HT1080 (cell line): ENCODE measurements at places on chromosomes 2 and 18. TPM values are rescaled to one million over a fixed set of nuclear protein-coding genes. Genes with fewer than 3 reads are reported as not detected.

DNA sequence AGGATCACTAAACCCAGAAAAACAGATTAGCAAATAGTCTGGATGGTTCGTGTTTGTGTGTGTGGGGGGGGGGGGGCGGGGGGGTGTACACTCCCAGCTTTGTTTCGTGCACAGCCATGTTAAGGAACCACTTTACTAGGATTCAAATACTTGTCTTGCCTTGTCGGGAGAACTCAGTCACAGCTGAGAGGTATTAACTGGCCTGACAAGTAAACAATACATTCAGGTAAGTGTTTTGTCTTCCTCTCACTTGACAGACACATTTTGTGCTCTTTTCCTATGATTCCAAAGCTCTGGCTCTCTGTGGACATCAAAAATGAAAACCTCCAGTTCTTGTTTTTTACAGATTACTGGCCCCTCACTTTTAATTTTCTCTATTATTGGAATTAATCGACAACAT lies 173.5 kb downstream of the LRP1B start:
- DNase-seq: no peak

The UGT1A7 gene
- total RNA-seq: not detected in 2 replicates

DNA sequence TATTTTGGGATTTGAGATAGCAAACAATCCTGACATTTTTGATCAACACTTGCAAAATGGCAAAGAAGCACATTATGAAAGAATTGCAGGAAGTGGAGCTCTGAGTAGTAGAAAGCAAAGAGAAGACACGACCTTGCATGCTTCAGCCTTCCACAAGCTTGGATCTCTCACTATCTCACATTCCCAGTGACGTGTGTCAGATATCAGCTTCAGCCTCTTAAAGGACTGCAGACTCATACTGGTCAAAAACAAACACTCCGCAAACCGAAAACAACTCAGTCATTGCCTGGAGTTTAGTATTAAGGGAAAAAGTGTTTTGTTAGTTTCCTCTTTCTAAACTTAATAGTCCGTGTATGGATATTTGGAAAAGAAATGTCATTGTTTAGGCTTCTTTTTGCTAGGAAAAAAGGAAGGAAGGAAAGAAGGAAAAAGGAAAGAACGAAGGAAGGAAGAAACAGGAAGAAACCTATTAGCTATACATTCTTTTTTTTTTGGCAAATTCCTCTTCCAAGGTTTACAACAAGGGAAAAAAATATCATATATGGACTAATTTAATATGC lies 32.6 kb upstream of the SLC40A1 start:
- DNase-seq: peak; percentile 61

GRCh38 chr2:112718863-112719370 lies 1.9 kb upstream of the NT5DC4 start:
- no peak for DNase-seq

DNA sequence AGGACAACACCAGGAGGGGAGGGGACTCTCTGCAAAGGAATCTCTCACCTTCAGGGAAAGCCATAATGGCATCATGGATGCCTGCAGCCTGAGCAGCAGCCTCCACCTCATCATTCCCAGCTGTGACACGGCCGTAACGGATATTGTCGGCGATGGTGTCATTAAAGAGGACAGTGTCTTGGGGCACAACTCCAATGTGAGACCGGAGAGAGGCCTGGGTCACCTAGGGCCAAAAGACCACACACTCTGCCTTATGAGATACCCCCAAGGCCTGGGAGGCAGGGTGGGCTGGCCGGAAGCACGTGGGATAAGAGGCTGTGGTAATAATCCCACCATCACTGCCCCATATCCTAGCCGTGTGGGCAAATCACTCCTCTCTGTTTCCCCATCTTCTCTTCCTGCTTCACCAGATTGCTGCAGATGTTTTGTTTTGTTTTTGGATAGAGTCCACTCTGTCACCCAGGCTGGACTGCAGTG lies 4.3 kb downstream of the ZFAND2B start:
- no peak for DNase-seq

GRCh38 chr2:126761256-126761980 lies 105.5 kb downstream of the GYPC start:
- no peak for DNase-seq

The LIMS4 gene
- total RNA-seq: 0.18 and 0.63 TPM in 2 replicates

GRCh38 chr2:183088061-183088460 lies 9.5 kb downstream of the DUSP19 start:
- no peak for DNase-seq

GRCh38 chr2:199378948-199379650 lies 78.6 kb downstream of the SATB2 start:
- DNase-seq: peak; percentile 44

- DNase-seq: no peak
Observed at GRCh38 chr2:32715981-32716380, 88.1 kb downstream of the TTC27 start.

- DNase-seq: no peak
Observed at GRCh38 chr18:67468038-67468437, 48.5 kb downstream of the DSEL start.

GRCh38 chr2:235616885-235617284 lies 123.0 kb downstream of the AGAP1 start:
- DNase-seq: no peak

DNA sequence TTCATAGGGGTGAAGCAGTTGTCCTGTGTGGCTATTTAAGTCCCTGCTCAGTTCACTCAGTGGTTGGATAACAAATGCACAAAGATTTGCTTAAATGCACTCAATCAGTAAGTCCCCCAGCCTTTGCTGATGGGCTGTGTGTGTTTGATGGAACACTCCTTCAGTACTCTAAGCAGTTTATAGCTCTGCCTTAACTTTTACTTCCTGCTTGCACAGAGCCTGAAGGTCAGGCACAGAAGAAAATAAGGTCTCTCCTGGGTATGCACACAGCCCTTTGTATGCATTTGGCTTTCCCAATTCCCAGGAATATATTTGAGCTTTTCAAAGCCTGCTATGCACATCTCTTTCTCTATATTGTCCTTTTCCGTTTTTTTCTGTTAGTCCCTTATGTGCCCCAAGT lies 208.7 kb upstream of the STK17B start:
- DNase-seq: no peak

GRCh38 chr2:96926791-96927190 lies 56.9 kb upstream of the SEMA4C start:
- no peak for DNase-seq

The CCBE1 gene
- total RNA-seq: 22.0 and 31.1 TPM in 2 replicates

The FAM124B gene
- total RNA-seq: not detected in 2 replicates

DNA sequence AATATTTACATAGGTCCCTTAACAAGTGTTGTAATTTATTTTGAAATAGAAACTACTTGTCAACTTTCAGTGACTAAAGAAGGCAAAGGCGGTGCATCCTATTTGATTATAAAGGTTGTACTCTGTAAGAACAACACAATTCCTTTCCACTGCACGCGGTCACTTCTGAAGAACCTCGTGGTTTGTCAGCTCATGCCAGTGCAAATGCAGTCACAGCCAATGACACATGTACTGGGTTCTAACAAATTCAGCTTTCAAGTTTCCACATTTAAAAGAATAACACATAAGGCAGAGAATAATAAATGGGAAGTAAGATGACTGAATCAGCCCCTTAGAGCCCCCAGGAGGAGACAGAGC lies 39.7 kb downstream of the CYB5A start:
- peak; percentile 18 for DNase-seq

GRCh38 chr2:3260959-3261358 lies 116.7 kb downstream of the EIPR1 start:
- no peak for DNase-seq

- no peak for DNase-seq
Observed at GRCh38 chr2:40199771-40200170, 252.1 kb downstream of the SLC8A1 start.

DNA sequence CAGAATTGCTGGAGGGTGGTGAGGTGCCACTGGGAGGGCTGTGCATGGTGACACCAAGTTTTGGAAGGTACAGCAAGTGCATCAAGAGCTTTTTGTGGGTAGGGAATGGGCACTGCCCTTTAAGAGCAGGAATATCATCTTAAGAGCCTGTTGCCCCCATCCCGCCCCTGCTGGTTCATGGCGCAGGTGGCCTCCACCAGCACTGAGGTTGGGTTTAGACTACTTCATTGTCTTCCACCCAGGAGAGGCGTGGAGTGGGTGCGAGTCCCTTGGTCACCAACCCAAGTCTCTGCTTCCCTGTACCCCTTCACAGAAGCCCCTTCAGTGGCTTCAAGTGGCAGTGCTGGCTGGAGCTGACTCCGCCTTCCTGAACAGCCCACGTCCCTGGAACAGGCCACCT lies 7.8 kb downstream of the RNPEPL1 start:
- DNase-seq: no peak

GRCh38 chr2:131156452-131157149 lies 51.5 kb downstream of the PLEKHB2 start:
- no peak for DNase-seq

The FHOD3 gene
- total RNA-seq: 43.0 and 47.1 TPM in 2 replicates

The TUBA4B gene
- 0.14 TPM in 1 of 2 replicates, not detected in the other for total RNA-seq

- no peak for DNase-seq
Observed at GRCh38 chr2:47631306-47631705, 151.6 kb upstream of the MSH6 start.

The ALKAL2 gene
- total RNA-seq: not detected in 2 replicates

The ERBB4 gene
- total RNA-seq: 0.02 TPM in 1 of 2 replicates, not detected in the other

GRCh38 chr18:34884436-34884835 lies 156.8 kb upstream of the MAPRE2 start:
- DNase-seq: no peak

- DNase-seq: peak; percentile 68
Observed at GRCh38 chr2:33412920-33413319, 63.5 kb upstream of the RASGRP3 start.

DNA sequence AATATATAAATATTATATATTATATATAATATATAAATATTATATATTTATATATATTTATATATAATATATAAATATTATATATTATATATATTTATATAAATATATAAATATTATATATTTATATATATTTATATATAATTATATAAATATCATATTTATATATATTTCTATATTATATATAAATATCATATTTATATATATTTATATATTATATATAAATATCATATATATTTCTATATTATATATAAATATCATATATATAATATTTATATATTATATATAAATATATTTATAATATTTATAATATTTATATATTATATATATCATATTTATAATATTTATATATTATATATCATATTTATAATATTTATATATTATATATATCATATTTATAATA lies 321.4 kb downstream of the CDH2 start:
- no peak for DNase-seq

GRCh38 chr2:100984892-100985307 lies 17.2 kb upstream of the RPL31 start:
- peak; percentile 63 for DNase-seq

- DNase-seq: no peak
Observed at GRCh38 chr2:217079165-217079564, 219.3 kb upstream of the TNP1 start.

DNA sequence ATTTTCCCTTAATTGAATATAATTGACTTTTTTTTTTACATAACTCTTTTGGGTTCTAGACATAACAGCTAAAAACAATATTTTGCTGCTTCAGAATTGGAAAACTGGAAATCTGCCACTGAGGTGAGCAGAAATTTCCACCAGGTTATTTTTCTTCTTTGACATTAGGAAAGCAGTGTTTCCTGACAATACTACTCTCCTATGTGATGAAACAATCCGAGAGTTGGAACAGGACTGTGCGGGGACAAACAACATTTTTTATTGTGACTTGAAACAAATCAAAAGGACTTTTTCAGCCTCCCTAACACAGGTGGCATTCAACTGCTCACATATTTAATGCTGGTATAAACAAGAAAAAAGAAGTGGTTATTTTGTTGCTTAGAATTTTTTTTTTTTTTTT lies 237.2 kb downstream of the RNF152 start:
- no peak for DNase-seq

DNA sequence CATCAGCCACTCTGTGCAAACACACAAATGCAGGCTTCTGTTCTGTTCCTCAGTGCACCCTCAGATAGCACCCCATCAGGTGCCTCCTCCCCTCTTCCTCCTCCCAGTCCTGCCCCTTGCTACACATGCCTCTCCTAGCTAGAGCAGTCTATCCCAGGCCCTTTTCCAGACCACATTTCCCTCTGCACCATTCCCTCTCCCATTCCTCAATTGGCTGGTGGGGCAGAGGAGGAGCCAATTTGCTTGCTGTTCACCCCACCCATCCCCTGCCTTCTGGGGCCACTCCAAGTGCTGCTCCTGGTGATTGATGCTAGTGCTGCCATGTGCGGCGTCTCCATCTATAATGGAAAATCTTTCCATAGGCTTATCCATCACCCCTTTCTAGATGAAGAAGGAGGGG lies 5.4 kb downstream of the CFAP65 start:
- no peak for DNase-seq

DNA sequence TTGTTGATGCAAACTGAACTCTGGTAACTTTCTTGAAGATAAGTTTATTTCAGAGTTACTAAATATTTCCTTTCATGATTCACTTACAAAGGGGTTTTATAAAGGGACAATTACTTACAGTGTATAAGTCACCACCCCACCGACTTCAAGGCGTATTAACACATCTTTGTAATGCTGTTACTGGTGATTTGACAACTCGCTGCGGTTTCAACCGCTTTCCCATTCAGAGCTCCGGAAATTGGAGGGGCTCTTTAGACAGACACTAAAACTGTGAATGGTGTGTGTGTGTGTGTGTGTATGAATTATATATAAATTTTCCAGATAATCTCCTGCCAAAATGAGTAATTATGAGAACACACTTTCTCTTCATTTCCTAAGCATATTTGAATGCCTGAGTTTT lies 4.9 kb downstream of the TM4SF20 start:
- DNase-seq: peak; percentile 78

The EPHA4 gene
- 3.8 and 4.2 TPM in 2 replicates for total RNA-seq

GRCh38 chr2:237456200-237456843 lies 30.7 kb upstream of the MLPH start:
- peak; percentile 82 for DNase-seq
